ENCODE measurements at places on chromosomes 5 and 9.

DNA sequence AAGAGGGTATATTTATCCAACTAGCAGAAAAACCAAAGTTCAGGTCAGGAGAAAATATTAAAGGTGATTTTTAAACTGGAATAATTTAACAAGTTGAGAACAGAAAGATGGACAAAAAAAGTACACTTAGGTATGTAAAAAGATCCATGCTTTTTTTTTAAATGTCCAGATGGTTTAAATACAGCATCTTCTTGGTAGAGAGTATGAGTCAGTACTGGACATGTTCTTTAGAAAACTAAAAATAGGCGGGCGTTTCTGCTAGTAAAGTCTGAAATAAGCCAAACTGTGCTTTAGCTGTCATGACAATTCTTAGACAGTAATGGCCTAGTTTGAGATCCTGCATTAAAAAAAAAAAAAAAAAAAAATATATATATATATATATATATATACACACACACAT is 255.9 kb upstream of the ST8SIA4 start:
- no peak for DNase-seq

- no peak for DNase-seq
Measured at GRCh38 chr5:158133369-158133768, 274.4 kb upstream of the CLINT1 start.

GRCh38 chr5:124536333-124536732 is 210.1 kb downstream of the ZNF608 start:
- no peak for DNase-seq

- DNase-seq = no peak
Measured at GRCh38 chr9:14317667-14318320, 3.9 kb upstream of the NFIB start.

GRCh38 chr5:72390836-72391235 is 70.7 kb downstream of the PTCD2 start:
- DNase-seq = no peak

- no peak for DNase-seq
Measured at GRCh38 chr9:127723444-127723843, 7.6 kb downstream of the TTC16 start.

DNA sequence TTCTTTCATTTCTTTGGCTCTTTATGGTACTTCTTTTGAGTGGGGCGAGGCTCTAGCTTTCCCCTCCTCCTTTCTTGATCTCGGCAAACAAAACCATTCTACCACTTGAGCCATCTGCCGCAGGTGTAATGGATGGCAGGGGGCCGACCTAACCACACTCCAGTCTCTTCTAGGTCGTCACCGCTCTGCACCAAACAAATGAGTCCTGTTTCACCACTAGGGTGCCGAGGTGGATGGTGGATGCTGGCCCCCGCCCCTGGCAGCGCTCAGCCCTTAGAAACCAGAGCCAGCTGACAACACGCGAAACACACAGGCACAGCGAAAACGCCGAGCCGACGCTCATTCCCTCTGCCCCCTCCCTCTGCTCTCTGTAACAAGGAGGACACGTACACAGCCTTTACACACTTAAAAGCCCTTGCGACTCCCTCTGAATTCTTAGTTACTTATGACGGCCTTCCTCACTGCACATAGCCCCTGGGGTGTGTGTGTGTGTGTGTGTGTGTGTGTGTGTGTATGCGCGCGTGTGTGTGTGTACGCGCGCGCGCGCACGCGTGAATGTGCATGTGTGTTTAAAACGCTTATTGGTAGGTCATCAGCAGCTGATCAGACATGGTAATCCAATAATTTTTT is 199.4 kb downstream of the MEF2C start:
- DNase-seq = no peak

GRCh38 chr9:92752812-92753404 is 11.7 kb downstream of the BICD2 start:
- no peak for DNase-seq

- no peak for DNase-seq
Measured at GRCh38 chr5:44332285-44332971, 56.8 kb downstream of the FGF10 start.

DNA sequence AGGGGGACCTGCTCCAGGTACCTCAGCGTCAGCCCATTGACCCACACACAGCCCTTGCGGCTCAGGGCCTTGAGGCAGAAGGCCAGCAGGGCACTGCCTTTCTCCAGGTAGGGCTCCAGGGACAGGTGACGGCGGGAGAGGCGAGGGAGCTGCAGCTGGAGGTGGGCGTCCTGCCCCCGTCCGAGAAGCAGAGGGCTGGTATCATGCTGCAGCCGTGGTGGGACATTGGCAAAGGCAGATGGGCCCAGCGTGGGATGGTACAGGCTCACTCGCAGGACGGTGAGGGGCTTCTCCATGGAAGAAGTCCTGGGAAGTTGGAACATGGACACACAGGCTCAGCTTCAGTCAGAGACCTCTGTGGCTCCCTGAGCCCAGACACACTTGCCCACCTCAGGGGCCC is 2.5 kb upstream of the DCANP1 start:
- DNase-seq = no peak

DNA sequence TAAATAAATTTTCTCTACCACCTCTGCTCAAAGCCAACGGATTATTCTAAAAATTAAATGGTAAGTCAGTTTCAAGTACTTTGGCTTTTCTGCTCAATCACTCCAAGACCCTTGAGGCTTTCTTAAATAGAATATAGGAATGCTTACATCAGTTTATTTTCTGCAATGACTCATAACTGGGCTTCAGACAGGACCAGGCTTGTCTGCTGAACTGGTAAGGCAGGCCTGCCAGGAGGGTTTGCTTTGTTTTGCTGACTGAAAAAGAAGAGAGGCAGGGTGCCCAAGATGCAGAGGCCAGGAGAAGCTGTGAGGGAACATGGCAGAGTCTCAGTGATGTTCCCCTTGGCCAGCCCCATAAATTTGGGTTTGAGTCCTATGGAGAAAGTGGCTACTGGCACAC is 60.3 kb upstream of the EPB41L4A start:
- no peak for DNase-seq

- DNase-seq = no peak
Measured at GRCh38 chr5:125486634-125487033, 740.2 kb upstream of the ZNF608 start.

GRCh38 chr5:76489877-76490688 is 87.0 kb downstream of the IQGAP2 start:
- no peak for DNase-seq

GRCh38 chr9:76688471-76689238 is 75.6 kb upstream of the PCA3 start:
- no peak for DNase-seq

DNA sequence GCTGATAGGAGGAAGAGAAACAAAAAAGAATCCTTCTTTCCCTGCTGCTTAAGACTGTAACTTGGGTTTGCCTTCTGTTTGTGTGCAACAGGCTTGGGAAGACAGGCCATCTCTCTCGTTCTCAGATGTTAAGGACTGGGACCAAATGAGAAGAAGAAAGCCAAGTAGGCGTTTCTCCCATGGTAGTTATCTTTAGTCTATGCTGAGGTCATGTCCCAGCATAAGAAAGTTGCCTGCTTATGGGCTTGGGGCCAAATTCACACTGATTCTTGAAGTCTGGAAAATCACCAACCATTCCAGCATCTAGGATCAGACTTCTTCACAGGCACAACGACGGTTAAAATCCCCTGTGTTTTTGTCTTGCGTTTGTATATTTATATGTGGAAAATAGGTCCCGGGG is 44.2 kb upstream of the PALM2AKAP2 start:
- no peak for DNase-seq

DNA sequence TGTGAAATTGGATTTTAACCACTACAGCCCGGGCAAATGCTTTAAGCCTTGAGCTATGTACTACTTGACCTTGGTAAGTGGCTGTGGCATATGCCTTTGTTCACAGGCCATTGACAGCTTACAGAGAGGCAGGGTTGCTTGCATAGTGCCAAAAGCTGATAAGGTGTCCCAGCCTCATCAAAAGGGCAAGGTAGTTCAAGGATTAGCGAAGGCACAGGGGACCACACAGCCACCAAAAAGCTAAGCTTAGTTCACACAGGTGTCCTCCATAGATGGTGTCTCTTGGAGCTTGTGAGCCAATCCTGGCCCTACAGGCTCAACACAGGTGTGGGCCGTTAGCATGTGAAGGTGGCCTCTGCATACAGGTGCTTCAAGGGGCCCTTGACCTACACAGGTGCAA is 86.8 kb downstream of the ZNF622 start:
- DNase-seq = no peak

GRCh38 chr9:36193023-36193422 is 2.3 kb downstream of the CLTA start:
- DNase-seq = no peak

DNA sequence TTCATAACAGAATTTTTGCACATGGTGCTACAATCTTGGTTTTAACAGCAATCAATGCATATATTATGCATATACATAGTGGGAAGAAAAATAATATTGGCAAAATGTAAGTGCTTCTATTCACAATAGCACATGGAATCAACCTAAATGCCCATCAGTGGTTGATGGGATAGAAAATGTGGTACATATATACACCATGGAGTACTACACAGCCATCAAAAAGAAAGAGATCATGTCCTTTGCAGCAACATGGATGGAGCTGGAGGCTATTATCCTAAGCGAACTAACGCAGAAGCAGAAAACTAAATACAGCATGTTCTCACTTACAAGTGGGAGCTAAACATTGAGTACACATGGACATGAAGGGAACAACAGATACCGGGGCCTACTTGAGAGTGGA is 37.2 kb upstream of the TLX3 start:
- DNase-seq = no peak

GRCh38 chr5:109723606-109724005 is 33.9 kb downstream of the MAN2A1 start:
- no peak for DNase-seq

- DNase-seq = no peak
Measured at GRCh38 chr5:43096916-43097315, 23.8 kb upstream of the ZNF131 start.

DNA sequence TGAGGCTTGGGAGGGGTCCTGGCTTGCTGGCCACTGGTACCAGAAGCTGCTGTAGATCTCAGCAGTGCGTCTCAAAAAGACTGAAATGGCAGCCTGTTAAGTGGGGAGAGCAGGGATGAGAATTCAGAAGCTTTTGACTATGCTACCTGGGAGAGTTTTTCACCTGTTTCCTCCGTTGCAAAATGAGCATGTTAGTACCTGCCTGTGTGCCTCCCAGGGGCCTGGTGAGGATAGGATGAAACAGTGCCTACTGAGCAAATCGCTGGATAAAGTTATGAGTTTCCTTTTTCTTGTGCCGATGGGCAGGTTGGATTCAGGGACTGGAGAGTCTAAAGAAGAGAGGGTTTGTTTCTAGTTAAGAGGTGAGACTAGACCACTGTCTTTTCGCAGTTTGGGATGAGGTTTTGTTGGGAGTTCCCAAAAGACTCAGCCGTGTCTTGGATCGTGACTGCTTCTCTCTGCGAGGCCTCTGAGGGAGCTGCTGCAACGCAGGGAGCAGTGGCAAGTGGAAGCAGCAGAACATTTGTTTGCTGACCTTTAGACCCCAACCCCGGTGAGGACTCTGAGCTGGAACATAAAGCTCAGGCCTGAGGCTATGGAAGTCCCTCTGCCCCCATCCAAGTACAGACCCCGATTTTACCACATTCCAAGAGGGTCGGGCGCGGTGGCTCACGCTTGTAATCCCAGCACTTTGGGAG is 1.4 kb downstream of the RALGPS1 start:
- no peak for DNase-seq

DNA sequence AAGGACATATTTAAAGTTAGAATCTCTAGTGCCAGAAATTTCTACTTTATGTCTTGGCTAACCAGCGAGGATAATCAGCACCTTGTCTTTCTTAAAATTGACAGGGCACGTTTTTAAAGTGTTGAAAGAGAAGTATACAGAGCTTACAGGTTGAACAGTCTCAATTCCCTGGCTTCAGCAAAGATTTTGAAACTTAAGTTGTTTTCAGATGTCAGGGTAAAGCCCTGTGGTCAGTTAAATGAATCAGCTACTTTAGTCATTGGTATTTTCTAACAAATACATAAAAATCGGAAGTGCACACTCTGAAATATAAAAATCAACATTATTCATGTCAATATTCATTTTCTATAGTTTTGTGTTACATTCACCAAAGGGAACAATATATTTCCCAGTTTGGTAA is 29.1 kb downstream of the SNCAIP start:
- DNase-seq = no peak

GRCh38 chr5:123120197-123120596 is 31.2 kb downstream of the PRDM6 start:
- no peak for DNase-seq

DNA sequence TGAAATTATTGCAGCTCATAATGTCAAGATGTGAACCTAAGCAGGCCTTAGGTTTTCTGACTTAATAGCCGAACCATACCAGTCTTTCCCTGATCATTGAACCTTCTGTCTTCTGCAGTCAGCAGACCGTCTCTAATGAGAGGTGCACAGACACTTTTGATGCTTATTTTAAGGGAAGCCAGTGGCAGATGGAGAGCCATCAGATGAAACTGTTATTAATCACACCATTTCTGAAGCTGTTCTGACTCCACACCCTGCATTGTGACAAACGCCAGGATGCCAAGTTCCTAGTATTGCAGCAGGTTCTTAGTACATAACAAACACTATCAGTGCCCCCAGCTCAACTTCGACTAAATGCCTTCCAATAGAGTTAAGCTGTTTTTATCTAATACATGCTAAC is 43.0 kb downstream of the PIK3R1 start:
- DNase-seq = no peak

- no peak for DNase-seq
Measured at GRCh38 chr5:126274763-126275125, 148.5 kb upstream of the GRAMD2B start.

DNA sequence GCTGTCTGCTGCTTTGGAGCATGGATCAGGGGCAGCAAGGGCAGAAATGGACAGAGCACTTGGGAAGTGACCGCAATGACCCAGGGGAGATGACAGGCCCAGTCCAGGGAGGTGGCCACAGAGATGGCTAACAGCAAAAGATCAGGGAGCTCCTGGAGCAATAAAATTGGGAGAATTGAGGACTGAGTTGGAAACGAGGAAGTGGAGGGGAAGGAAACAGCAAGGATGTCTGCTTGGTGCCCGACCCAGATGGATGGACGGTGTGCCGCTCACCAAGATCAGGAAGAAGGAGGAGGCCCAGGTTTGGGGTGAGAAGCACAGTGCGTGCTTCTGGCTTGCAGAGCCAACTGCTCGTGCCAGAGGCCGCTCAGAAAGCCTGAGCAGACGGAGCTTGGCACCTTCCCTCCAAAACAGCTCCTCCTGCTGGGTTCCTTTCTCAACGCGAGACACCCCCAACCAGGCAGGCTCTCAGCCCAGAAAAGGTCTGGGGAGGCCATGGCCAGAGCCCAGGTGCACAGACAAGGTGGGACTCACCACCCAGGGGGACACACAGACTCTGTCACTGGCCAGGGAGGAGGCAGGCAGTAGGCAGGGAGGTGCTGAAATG is 1.7 kb upstream of the SLC34A1 start:
- DNase-seq = no peak

Measured in activated CD8-positive, alpha-beta memory T cell treated with anti-CD3 and anti-CD28 coated beads for 4 hours (primary cell).